ENCODE measurements at places on chromosomes 1 and 21. TPM values are rescaled to one million over a fixed set of nuclear protein-coding genes. Genes with fewer than 3 reads are reported as not detected.

Gene TMEM61
- total RNA-seq, result 0.04 TPM

Gene GPR52
- total RNA-seq, result 0.89 TPM

Gene ARHGEF16
- 0.40 TPM for total RNA-seq

Gene PM20D1
- 0.09 TPM for total RNA-seq

Gene KRTAP19-3
- total RNA-seq, result not detected

Gene LRRC39
- 183 TPM for total RNA-seq

Gene DVL1
- 45.8 TPM for total RNA-seq

Gene LRRC38
- 11.9 TPM for total RNA-seq

Gene S100B
- 20.0 TPM for total RNA-seq

Gene SPRR2G
- not detected for total RNA-seq

Gene CFAP107
- 0.62 TPM for total RNA-seq

Gene OLFML2B
- 78.4 TPM for total RNA-seq

Gene CD1B
- total RNA-seq, result 0.09 TPM

Gene PRKAA2
- 27.5 TPM for total RNA-seq

Gene GART
- 37.5 TPM for total RNA-seq

Gene PKN2
- total RNA-seq, result 34.8 TPM

Gene LAD1
- 5.1 TPM for total RNA-seq

Gene ADGRB2
- total RNA-seq, result 12.5 TPM

Gene ERICH3
- total RNA-seq, result 0.04 TPM

Gene C1orf116
- under 0.01 TPM for total RNA-seq

Gene INSRR
- 0.18 TPM for total RNA-seq

Data from muscle of leg (tissue), 16 donors.